Activated naive CD8-positive, alpha-beta T cell treated with anti-CD3 and anti-CD28 coated beads, Interleukin-2, amount 10 ng/mL, durations not matched to agents 7 days and 5 days (primary cell): ENCODE measurements at places on chromosomes 4 and X. TPM values are rescaled to one million over a fixed set of nuclear protein-coding genes. Genes with fewer than 3 reads are reported as not detected.

Gene CENPI
- 21.4 TPM for total RNA-seq

GRCh38 chrX:318068-318738, 393 bp downstream of the GTPBP6 start:
- no peaks in the 10 kb centered on the region for H3K27me3 ChIP-seq
- H3K4me1 ChIP-seq = peaks cover 16% of the 10 kb centered on the region
- peak overlapping the region; percentile 94 for H3K27ac ChIP-seq
- DNase-seq = peak; percentile 95
- H3K36me3 ChIP-seq = peaks cover 8% of the 10 kb centered on the region
- H3K4me3 ChIP-seq = peak overlapping the region; percentile 84

GRCh38 chr4:185904381-185904780, 92.4 kb upstream of the SORBS2 start:
- H3K4me1 ChIP-seq = no peaks in the 10 kb centered on the region
- H3K27ac ChIP-seq = no peak overlapping the region
- no peaks in the 10 kb centered on the region for H3K36me3 ChIP-seq
- peaks cover 2% of the 10 kb centered on the region for H3K27me3 ChIP-seq
- DNase-seq = no peak

DNA sequence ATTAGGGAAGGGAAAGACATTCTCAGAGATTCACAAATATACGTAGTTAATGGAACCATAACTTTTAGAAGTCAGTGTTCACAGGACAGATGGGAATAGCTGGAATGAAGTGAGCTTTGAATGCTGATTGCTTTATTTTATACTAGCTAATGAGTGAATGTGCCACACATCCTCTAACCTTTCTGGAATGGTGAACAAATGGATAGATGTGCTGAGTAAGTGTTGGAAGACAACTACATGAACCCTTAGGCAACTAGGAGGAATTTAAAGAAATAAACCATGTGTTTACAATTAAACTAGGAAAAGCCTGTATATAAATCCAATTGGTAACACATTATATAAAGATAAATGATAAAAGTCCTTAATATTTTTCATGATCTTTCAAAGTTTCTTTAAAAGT, 91.6 kb upstream of the LIMCH1 start:
- H3K36me3 ChIP-seq = no peaks in the 10 kb centered on the region
- no peak for DNase-seq
- no peak overlapping the region for H3K4me3 ChIP-seq
- H3K4me1 ChIP-seq = no peaks in the 10 kb centered on the region
- no peaks in the 10 kb centered on the region for H3K27me3 ChIP-seq

GRCh38 chrX:129754056-129755024, 15.6 kb downstream of the XPNPEP2 start:
- no peak for DNase-seq
- H3K27me3 ChIP-seq = no peaks in the 10 kb centered on the region
- no peaks in the 10 kb centered on the region for H3K36me3 ChIP-seq
- H3K27ac ChIP-seq = peak overlapping the region; percentile 83
- H3K4me1 ChIP-seq = peaks cover 40% of the 10 kb centered on the region
- no peak overlapping the region for H3K4me3 ChIP-seq

DNA sequence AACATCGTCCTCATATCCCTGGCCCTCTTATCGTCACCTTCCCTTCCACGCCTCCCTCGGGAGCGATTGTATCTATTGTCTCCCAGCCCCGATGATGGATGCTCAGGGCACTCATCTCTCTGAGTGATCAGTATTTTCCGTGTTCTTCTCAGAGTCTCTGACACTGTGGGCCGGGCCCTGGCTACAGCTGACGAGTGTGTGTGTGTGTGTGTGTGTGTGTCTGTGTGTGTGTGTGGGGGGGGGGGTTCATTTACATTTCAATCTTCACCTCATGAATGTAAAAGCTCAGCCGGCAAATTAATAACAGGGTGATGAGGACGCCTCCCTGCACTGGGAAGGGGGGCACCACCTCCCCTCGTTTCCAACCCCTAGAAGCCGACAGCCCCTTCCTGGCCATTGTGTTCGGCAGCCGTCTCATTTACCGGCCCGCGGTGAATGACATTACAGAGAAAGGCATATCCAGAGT, 159.5 kb downstream of the SHOX start:
- no peak overlapping the region for H3K4me3 ChIP-seq
- no peak for DNase-seq
- H3K36me3 ChIP-seq = no peaks in the 10 kb centered on the region
- H3K27ac ChIP-seq = no peak overlapping the region
- H3K4me1 ChIP-seq = no peaks in the 10 kb centered on the region

DNA sequence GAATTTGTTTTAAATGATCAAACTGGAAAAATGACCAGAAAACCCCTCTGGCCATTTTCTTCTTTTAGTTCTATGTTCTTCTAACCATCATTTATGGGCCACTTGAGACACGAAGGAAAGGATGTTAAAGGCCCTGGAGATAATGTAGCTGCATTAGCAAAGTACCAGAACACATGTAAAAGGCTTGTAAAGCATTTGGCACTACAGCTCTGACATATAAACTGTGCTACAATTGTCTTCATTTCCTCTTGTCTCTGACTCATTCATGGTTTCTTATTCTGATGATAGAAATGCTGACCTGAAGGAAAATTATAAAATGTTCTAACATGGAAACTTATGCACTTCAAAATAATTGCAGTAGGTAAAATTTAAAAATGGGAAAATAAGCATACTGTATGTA, 388.7 kb downstream of the FAT4 start:
- H3K4me3 ChIP-seq = no peak overlapping the region
- DNase-seq = no peak
- no peaks in the 10 kb centered on the region for H3K27me3 ChIP-seq
- H3K4me1 ChIP-seq = no peaks in the 10 kb centered on the region
- H3K27ac ChIP-seq = no peak overlapping the region
- no peaks in the 10 kb centered on the region for H3K36me3 ChIP-seq

GRCh38 chr4:31946456-31946855, 1226.3 kb downstream of the PCDH7 start:
- no peaks in the 10 kb centered on the region for H3K4me1 ChIP-seq
- no peak overlapping the region for H3K27ac ChIP-seq
- H3K36me3 ChIP-seq = no peaks in the 10 kb centered on the region

GRCh38 chrX:113947548-113947947, 636.3 kb upstream of the HTR2C start:
- no peaks in the 10 kb centered on the region for H3K27me3 ChIP-seq
- no peaks in the 10 kb centered on the region for H3K4me1 ChIP-seq
- H3K36me3 ChIP-seq = no peaks in the 10 kb centered on the region
- H3K27ac ChIP-seq = no peak overlapping the region
